ENCODE measurements at places on chromosomes 6 and 20.

- peak; percentile 89 for DNase-seq
Observed at GRCh38 chr6:42166444-42167141, 6.6 kb upstream of the GUCA1A start.

DNA sequence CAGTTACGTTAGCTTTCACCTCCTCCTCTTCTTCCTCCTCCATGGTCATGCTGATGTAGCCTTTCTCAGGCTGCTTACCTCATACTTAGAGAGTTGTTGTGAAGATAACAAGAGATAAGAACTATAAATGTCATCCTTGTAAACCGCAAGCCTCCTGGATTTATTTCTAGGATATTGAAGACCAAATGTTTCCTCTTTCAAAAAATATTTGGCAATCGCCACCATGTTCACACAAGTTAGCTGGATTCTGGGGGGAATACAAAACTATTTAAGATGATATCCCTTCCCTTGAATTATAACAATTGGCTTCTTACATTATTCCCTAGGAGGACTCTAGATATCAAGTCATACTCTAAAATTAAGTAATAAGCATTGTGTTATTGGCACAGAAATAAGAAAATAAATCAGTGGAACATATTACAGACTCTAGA lies 99.8 kb upstream of the PLEKHG1 start:
- DNase-seq, result no peak

- no peak for DNase-seq
Observed at GRCh38 chr6:87054143-87054833, 40.6 kb downstream of the CGA start.

DNA sequence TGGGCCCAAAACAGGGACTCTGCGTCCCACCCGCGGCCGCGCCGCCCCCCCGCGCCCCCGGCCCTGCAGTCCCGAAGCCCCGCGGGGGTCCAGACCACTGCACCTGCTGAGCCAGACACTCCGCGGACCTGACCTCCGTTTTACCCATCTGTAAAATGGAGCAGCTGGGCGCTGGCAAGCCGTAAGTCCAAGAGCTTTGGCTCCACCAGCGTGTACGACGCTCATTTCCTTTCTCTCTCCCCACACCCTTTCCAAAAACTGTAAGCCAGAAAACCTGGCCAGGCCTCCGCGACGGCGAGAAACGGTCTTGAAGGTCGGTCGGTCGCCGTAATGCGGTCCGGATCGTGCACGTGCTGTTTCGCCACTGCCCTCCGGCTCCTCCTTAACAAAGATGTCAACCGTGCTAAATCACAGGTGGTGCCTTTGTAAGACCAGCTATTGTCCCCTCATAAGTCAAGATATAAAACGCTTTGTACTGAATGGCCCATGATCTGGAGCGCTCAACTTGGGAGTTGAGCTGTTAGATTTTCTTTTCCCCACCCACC lies 7.8 kb upstream of the NR2E1 start:
- no peak for DNase-seq

- DNase-seq, result no peak
Observed at GRCh38 chr20:15603978-15604805, 969.1 kb downstream of the KIF16B start.

GRCh38 chr6:28137505-28137981 lies 4.1 kb upstream of the ZKSCAN8 start:
- DNase-seq, result peak; percentile 56

DNA sequence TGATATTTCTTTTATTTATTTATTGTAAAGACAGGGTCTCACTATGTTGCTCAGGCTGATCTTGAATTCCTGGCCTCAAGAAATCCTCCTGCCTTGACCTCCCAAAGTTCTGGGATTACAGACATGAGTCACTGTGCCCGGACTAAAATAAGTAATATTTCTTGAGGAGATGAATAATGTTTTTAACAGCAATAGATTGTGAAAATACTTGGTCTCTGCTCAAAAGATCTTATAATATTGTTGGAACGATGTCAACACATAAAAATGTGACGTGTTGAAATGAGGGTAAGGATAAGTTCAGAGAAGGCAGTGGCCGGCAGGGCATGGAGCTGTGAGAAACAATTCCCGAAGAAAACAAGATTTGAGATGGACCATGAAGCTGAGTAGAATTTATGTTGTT lies 178.7 kb downstream of the GJA1 start:
- DNase-seq, result no peak

GRCh38 chr6:87164004-87164403 lies 8.6 kb downstream of the ZNF292 start:
- no peak for DNase-seq

DNA sequence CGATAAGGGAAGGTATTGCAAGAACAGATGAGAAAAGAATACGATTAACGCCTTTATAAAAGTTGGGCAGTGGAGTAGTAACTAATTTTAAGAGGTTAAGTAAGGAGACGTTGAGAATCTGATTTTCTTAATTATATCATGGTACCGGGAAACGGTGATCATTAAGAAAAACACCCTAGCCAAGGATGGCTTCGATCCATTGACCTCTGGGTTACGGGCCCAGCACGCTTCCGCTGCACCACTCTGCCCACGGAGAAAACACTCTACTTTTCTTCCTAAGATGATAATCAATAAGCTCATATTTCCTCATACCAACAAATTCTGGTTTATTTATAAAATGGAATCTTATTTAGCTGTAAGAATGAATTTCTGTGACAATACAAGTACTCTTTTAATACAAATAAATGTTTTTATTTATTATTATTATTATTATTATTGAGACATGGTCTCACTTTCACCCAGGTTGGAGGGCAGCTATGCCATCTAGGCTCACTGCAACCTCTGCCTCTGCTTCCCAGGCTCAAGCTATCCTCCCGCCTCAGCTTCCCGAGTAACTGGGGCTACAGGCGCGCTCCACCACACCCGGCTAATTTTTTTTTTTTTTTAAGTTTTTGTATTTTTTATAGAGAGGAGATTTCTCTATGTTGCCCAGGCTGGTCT lies 8.3 kb downstream of the POM121L2 start:
- no peak for DNase-seq

DNA sequence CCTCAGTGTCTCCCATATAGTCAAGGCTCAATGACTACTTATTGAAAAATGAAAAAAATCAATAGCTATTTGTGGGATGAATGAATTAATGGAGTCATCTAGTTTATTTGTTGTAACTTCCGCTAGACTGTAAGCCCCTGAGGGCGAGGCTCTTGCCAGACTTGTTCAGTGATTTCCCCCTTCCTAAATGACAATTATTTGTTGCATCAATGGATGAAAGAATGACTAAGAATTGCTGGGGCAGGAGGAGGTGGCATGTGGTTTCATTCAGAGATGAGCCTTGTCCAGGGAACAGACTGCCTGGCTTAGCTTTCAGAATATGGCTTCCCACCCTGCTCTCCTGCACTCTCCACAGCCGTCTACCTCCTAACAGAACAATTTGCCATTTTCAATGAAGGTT lies 1.1 kb upstream of the PRELID3B start:
- no peak for DNase-seq

DNA sequence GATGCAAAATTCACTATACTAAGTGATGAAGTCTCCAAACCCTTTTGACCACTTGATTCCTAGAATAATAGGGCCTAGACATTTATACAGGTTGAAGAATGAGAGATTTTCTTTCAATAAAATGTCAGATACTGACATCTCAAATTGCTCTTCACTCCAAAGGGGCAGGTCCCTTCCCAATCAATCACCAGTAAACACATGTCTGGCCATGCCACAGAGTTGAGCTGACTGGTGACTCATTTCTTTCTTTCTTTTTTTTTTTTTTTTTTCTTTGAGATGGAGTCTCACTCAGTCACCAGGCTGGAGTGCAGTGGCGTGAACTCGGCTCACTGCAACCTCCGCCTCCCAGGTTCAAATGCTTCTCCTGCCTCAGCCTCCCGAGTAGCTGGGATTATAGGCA lies 388.6 kb upstream of the BTBD3 start:
- no peak for DNase-seq

DNA sequence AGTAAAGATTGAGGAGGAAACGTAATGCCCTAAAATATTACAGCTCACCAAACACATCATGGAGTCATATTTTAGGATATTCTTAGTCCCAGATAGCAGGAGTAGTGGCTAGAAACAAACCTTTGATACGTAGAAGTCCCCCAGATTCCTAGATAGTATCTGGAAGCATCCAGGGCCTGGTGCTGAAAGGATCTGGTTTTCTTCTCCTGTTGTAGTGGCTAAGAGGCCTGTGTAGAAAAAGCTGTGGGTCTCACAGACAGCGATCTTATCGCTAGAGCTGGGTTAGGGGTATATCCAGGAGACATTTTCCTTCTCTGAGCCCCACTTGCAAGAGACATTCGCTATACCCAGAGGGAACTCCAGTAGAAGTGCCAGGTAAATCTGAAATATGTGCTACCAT lies 139.9 kb downstream of the KCNQ5 start:
- DNase-seq, result no peak

DNA sequence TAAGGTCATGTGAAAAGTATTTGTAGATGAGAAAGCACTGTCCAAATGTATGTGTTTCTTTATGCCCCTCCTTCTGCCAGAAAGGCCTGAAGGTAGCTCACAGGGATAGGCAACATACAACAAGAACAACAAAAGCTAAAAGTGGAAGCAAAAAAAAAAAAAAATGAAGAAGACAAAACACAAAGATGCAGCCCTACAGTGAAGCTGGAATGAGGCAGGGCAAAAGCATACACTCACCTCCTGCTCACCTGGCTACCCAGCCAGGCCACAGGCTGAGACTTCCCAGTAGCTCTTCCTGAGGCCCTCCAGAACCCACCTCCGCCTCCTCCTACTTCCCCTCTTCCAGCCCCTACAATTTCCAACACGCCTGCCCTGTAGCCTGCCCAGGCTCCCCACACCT lies 2.4 kb downstream of the UNC5CL start:
- no peak for DNase-seq

GRCh38 chr6:5398530-5398929 lies 137.2 kb downstream of the FARS2 start:
- peak; percentile 27 for DNase-seq

DNA sequence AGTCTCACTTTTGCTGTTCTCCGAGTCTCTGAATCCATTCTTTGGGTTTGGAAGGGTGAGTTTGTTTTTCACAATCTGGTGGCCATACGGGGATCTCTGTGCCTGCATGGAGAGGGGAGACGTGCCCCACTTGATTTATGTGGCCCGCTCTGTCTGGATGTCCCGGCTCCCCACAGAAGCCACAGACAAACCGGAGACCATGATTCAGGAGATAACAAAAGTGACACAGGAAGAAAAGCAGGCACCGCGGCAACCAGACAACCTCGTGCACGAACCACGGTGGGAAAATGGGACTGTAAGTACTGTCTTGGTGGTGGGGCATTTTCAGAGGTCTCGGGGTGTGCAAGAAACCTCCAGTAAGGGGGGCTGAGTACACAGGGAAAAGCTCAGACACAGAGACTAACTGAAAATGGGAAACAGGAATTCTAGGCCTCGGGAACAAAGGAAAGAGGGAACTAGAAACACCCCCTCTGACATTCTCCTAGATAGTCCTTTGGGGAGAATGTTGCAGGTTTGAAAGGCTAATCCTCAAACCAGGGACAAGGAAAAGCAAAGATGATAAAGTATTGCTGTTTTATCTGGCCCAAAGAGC lies 22.1 kb upstream of the ZNF318 start:
- peak; percentile 52 for DNase-seq

DNA sequence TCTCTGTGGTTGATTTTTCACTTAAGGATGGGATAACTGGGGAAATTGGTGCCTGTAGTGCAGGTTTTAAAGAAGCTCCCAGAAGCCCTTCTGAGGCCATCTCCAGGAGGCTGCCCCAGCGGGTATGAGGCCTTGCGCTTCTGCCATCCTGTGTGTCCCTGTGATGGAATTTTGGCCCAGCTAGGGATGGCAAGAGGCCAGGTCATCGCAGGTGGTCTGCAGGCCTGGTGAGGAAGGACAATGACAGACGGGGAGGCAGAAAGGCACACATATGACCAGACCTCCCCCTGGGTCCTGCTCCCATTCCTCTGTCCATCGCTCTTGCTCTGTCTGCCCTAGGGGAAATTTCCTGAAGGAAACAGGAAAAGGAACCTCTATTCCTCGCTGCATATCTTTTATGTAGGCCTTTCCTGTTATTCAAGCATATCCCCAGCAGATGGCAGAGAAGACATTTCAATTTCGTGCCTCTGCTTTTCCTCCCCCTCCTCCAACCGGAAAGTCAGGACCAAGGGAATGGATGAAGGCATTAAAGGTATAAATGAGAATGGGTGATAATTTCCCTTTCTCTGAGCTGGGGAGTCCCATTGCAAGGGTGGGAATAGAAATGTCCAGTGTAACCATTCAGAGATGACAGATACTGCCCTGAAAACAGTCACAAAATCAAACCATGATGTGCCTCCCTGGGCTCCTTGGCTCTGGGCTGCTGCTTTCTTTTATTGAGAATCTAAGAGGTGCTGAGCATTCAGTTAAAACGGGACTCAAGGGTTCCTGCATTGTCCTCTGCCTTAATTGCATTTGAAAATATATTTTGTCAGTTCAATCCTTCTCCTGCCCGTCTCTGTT lies 17.6 kb upstream of the HLA-F start:
- no peak for DNase-seq

DNA sequence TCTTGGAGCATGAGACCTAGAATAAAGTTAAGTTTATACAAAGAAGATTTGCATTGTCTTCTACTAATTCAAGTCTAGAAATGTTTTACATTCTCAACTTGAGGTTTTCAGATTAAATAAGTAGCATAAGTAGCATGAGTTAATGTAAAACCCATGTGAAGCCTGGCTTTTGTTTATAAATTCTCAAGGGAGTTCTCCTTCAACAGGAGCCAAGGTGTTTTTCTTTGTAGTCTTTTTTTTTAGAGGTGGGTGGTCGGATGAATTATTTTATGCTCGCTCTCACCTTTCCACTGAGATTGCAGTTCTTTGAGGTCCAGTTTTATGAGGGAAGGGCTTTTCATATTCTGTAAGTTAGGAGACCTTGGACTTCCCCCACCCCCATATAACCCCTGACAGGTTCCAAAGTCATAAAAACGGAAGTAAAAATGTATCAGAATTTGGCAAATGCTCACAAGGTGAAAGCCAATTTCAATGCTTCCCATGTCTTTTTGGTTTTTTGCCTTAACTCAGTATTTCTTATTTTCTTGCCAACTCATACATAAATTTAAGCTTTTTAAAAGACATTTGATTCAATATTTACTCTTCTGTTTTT lies 244.3 kb upstream of the ASCC3 start:
- no peak for DNase-seq

DNA sequence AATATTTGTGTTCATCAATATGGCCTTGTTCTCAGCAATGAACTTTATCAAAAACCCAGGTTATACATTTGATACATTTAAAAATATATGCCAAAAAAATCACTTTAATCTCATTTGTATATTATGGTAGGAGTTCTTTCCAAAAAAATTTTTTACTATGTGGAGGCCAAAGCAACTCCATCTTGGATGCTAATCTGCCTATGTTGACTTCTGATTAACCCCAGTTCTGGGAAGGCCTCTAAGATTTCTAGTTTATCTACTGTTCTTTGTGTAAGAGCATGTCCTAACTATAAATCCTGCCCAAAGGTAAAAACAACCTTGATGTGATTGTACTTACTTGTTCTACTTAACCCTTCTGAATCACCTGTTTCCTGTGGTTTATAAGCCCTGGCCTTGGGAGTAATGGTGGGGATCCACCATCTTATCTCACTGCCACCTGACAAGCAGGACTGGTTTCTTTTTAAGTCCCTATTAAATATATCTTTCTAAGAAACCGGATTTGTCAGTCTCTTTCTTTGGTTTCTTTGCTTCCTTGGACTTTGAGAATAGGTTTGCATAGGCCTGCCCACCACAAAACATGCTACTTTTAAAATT lies 46.7 kb downstream of the RNGTT start:
- no peak for DNase-seq

- DNase-seq, result no peak
Observed at GRCh38 chr6:129967427-129967826, 51.0 kb upstream of the L3MBTL3 start.
